ENCODE measurements at places on chromosomes 2 and 18.

- no peak for DNase-seq
Observed at GRCh38 chr2:763766-764525, 86.7 kb upstream of the TMEM18 start.

DNA sequence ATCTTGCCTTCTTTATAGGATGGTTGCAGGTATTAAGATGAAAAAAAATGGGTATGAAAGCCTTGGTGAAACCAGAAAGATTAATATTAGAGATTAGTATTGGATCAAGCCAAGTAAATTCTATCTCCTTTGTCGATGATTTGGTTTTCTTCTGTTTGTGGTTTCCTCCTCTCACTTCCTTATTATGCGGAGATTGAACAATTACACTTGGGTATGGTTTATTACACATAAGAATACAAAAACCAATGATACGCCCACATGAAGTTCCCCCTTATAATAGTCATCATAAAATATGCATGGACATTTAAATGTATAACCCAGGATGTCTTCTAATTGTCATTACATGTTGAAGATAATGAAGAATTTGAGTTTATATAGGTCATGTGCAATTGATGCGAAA lies 4.9 kb downstream of the LTBP1 start:
- DNase-seq: no peak

DNA sequence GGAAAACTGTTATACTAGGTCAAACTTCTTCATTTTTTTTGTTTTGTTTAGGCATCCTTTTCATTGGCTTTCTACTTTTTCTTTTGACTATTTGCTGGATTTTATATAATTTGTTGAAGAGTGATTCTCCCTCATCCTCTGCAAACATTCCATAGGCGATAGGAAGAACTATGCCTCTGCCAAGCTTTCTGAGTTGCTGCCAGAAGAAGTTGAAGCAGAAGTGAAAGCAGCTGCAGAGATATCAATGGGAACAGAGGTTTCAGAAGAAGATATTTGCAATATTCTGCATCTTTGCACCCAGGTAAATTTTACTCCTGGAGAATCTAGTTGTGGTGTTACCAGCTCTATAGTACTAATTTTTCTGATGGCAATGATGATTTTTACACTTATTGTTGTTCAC lies 25.4 kb downstream of the NOP58 start:
- no peak for DNase-seq

DNA sequence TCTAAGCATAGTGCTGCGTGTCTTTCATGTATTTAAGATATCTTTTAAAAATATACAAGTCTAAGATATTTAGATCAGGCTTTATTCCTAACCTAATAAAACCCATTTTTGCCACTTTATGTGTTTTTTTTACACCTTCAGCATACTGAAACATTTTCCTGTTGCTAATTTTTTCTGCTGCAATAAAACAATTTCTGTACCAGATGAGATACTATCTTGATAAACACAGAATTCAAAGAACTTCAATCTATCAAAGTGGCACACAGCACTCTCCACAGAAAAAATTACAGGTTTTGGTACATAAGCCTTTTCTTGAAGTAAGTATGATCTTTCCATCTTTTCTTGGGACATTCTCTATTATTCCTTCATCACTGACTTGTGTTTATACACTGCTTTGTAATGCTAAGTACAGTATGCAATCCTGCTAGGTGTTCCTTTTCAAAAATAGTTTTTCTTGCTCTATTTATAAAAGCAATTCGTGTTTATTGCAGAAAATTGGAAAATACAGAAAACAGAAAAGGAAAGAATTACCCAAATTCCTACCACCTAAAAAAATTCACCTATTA lies 16.2 kb downstream of the REV1 start:
- no peak for DNase-seq

GRCh38 chr18:35099911-35100310 lies 58.7 kb downstream of the MAPRE2 start:
- no peak for DNase-seq

GRCh38 chr2:133975676-133976428 lies 278.0 kb upstream of the MGAT5 start:
- no peak for DNase-seq

GRCh38 chr2:38416296-38417036 lies 39.4 kb upstream of the ATL2 start:
- no peak for DNase-seq

DNA sequence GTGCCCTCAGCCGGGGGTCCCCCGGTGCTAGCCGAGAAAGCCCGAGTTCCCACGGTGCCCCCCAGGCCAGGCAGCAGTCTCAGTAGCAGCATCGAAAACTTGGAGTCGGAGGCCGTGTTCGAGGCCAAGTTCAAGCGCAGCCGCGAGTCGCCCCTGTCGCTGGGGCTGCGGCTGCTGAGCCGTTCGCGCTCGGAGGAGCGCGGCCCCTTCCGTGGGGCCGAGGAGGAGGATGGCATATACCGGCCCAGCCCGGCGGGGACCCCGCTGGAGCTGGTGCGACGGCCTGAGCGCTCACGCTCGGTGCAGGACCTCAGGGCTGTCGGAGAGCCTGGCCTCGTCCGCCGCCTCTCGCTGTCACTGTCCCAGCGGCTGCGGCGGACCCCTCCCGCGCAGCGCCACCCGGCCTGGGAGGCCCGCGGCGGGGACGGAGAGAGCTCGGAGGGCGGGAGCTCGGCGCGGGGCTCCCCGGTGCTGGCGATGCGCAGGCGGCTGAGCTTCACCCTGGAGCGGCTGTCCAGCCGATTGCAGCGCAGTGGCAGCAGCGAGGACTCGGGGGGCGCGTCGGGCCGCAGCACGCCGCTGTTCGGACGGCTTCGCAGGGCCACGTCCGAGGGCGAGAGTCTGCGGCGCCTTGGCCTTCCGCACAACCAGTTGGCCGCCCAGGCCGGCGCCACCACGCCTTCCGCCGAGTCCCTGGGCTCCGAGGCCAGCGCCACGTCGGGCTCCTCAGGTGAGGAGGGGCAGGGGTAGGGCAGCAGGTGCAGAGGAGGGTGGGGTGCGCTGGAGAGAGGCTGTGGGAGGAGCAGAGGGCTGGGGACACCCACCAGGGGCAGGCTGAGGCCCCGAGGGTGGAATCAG lies 14.1 kb upstream of the GMPPA start:
- DNase-seq: no peak

- no peak for DNase-seq
Observed at GRCh38 chr2:154324601-154325000, 373.9 kb upstream of the KCNJ3 start.

DNA sequence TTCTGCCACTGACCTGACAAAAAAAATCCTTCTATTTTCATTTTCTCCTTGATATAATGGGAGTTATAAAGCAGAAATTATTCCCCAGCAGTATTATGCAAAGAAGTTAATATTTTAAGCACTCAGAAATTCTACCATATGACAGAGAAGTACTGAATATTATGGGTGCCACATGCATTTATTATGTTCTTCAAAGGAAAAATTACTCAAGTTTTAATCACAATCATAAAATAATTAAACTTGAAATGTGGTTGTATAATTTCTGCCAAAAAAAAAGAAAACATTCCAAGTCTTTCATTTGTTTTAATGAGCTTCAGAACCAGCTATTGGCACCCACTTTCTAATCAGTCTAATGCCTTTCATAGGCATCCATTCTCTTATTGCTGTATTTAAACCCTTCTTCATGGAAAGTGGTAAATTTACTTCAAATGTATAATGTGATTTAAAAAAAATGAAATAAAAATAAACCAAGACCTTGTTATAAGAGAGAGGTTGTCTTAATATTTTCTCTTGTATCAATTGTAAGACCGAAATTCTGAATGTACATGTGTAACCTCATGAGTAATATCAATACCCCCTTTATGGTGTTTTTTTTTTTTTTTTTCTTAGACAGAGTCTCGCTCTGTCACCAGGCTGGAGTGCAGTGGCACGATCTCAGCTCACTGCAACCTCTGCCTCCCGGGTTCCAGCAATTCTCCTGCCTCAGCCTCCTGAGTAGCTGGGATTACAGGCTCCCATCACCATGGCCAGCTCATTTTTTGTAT lies 302.3 kb downstream of the IRS1 start:
- DNase-seq: no peak

GRCh38 chr2:117985092-117985491 lies 28.8 kb downstream of the CCDC93 start:
- no peak for DNase-seq

- no peak for DNase-seq
Observed at GRCh38 chr2:162114271-162114670, 37.8 kb downstream of the GCG start.

- no peak for DNase-seq
Observed at GRCh38 chr2:72806280-72806945, 19.4 kb downstream of the EXOC6B start.

DNA sequence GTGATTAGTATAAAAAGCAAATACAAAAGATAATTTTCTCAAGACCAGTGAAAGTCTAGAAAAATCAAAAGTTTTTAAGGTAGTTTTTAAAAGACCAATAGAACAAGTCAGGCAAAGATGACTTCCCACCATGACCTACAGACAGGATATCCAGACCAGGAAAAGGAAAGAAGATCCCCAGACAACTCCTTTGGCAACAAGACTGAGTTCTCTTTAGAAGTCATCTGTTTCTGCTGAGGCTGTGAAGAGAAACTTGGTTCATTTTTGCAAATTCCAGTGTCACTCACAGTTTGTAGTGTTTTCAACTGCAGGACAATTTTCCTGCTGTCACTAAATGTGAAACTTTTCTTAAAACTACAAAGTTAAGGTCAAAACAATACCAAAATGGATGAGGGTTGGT lies 240.9 kb upstream of the SIX2 start:
- DNase-seq: no peak
